Activated T-helper 1 cell treated with anti-CD3 and anti-CD28 coated beads, Interleukin-12 subunit alpha, Interleukin-12 subunit beta, Interleukin-2, Interleukin-4 antibody, amounts not matched to agents 30 ng/mL and 10 ng/mL and 1 ng/mL, durations not matched to agents 14 hours and 24 hours and 36 hours (primary cell): ENCODE measurements at places on chromosomes 7 and 10. TPM values are rescaled to one million over a fixed set of nuclear protein-coding genes. Genes with fewer than 3 reads are reported as not detected.

Gene IL15RA
- total RNA-seq, result 23.4 and 24.4 TPM in 2 replicates

Gene TLX1
- not detected in 2 replicates for total RNA-seq

- H3K27ac ChIP-seq, result no peak overlapping the region
- no peak for DNase-seq
- H3K4me3 ChIP-seq, result no peak overlapping the region
- H3K27me3 ChIP-seq, result no peaks in the 10 kb centered on the region
Observed at GRCh38 chr7:30304177-30304884, 19.9 kb downstream of the ZNRF2 start.

DNA sequence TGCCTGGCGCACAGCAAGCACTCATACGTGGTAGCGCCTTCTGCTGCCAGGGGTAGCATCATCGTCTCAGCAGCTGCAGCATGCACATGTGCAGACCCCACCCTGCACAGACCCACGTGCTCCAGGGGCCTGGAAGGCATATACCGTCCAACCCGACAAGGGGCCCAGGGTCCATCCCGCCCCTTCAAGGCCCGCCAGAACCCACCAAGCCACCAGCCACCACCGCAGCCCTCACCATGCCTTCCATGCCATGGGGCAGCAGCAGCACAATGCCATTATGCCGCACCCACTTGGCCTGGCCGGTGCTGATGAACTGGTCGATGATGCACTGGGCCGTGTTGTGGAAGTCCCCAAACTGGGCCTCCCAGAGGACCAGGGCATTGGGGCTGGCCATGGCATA is 22.7 kb downstream of the OGDHL start:
- H3K4me3 ChIP-seq, result no peak overlapping the region
- H3K27me3 ChIP-seq, result no peaks in the 10 kb centered on the region
- no peaks in the 10 kb centered on the region for H3K36me3 ChIP-seq
- no peaks in the 10 kb centered on the region for H3K4me1 ChIP-seq

- no peak overlapping the region for H3K4me3 ChIP-seq
- no peak for DNase-seq
- H3K36me3 ChIP-seq, result peaks cover 71% of the 10 kb centered on the region
- no peak overlapping the region for H3K27ac ChIP-seq
- H3K4me1 ChIP-seq, result peaks cover 24% of the 10 kb centered on the region
Observed at GRCh38 chr10:102157224-102157623, 5.0 kb downstream of the NOLC1 start.

DNA sequence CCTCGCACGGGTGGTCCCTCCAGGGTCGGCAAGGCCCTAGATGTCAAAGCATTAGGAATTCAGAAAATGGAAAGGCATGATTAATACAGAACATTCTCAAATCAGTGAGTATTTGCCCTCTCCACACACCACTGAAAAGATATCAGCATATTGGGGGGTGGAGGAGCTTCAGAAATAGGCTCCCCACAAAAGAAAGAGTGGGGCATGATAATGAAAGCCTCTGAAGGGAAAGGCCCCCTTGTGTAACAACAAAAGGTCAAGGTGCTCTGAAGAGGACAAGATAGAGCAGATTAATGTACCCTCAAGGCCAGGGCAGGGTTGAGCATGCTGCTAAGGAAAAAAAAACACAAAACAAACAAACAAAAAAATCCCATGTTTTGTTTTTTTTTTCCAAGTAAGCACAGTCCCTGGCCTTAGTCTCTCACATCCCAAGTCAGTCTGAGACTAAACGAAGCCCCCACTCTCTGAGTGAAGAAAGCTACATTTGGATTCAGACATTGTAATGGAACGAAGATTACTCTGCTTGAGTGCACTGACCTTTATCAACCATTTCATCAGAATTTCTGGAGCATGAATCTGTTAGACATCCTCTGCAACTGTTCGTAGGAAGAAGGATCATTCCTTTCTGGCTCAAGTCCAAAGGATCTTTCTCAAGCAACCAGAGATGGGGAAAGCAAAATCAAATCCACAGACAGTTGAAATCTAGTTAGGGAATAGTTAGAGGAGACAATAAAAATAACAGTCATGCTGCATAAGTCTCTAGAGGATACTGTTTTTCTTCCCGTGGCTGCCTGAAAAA is 27.4 kb upstream of the DGKI start:
- H3K4me1 ChIP-seq, result peaks cover 38% of the 10 kb centered on the region
- H3K27me3 ChIP-seq, result no peaks in the 10 kb centered on the region
- DNase-seq, result no peak
- no peak overlapping the region for H3K4me3 ChIP-seq
- peaks cover 41% of the 10 kb centered on the region for H3K36me3 ChIP-seq
- H3K27ac ChIP-seq, result peak overlapping the region; percentile 88

GRCh38 chr10:87550741-87551140 is 46.0 kb downstream of the MINPP1 start:
- peaks cover 7% of the 10 kb centered on the region for H3K4me1 ChIP-seq
- no peak overlapping the region for H3K4me3 ChIP-seq
- peaks cover 6% of the 10 kb centered on the region for H3K27me3 ChIP-seq
- no peak overlapping the region for H3K27ac ChIP-seq
- peaks cover 8% of the 10 kb centered on the region for H3K36me3 ChIP-seq

GRCh38 chr10:124210263-124210662 is 116.9 kb upstream of the CHST15 start:
- H3K27ac ChIP-seq, result no peak overlapping the region
- H3K27me3 ChIP-seq, result peaks cover 10% of the 10 kb centered on the region
- no peaks in the 10 kb centered on the region for H3K4me1 ChIP-seq
- H3K36me3 ChIP-seq, result no peaks in the 10 kb centered on the region

- H3K27ac ChIP-seq, result no peak overlapping the region
- no peaks in the 10 kb centered on the region for H3K36me3 ChIP-seq
- no peak overlapping the region for H3K4me3 ChIP-seq
- no peaks in the 10 kb centered on the region for H3K4me1 ChIP-seq
- H3K27me3 ChIP-seq, result peaks cover 6% of the 10 kb centered on the region
- no peak for DNase-seq
Observed at GRCh38 chr10:18205098-18205834, 65.0 kb downstream of the CACNB2 start.

GRCh38 chr10:84783386-84783785 is 455.0 kb downstream of the CCSER2 start:
- no peaks in the 10 kb centered on the region for H3K4me1 ChIP-seq
- H3K27ac ChIP-seq, result no peak overlapping the region
- no peaks in the 10 kb centered on the region for H3K27me3 ChIP-seq
